Activated T-helper 2 cell treated with anti-CD3 and anti-CD28 coated beads, Interferon-gamma antibody, Interleukin-2, Interleukin-4, amounts not matched to agents 10 μg/mL and 5 μg/mL and 100 μg/mL, durations not matched to agents 14 hours and 24 hours and 36 hours (primary cell): ENCODE measurements at places on chromosomes 2 and 18.

DNA sequence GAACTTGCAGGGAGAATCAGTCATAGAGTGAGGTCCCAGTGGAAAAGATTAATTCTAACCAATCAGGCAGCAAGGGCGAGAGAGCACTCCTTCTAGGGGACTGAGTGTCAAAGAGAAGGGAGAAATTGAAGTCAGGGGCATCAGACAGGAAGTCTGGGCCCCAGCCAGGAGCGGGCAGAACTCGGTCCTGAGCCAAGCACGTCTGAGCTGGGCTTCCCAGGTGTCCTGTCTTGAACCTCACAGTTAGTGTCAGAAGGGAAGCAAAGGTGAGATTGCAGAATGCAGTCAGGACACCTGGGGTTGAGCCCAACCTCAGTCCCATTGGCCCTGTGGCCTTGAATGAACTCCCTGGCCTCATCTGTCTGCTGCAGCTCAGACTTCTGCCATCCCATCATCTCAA lies 220.9 kb downstream of the SMAD2 start:
- no peak for DNase-seq

- DNase-seq = no peak
Observed at GRCh38 chr18:58758606-58759005, 87.3 kb downstream of the MALT1 start.

GRCh38 chr2:44952143-44952805 lies 10.8 kb downstream of the SIX3 start:
- DNase-seq = peak; percentile 34

DNA sequence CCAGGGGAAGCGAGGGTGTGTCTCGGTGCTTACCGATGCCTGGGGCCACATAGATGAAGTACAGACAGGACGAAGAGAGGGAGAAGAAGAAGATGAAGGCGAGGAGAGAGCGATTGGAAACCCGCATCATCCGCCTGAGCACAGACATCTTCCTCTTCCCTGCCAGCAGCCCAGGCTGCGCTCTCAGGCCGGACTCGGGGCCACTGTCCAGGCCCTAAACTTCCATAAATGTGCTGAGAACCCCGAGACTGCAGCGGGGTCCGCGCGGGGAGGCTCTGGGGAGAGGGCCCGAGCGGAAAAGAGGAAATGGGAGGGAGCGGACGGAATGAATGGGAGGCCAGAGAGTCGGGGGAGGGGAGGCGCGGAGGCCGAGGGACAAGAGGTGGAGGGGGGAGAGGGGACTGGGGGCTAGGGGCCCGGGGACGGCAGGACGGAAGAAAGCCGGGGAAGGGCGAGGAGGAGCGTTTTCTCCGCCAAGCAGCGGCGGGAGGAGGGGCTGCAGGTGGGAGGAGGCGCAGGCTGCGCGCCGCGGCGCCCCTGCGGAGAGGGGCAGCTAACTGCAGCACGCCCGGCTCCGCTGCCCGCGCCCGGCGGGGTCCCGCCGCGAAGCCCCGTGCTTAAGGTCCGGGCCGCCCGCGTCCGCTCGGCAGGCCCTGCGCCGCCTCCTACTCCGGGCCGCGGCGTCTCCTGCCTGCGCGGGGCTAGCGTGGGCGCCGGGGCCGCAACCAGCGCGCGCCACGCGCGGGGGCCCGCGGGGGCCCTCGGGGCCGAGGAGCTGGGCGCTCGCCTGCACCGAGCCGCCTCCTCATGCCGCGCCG lies at the start of gene B4GALT6:
Gene B4GALT6 (minus strand): TSS at position 303 of the 818 bp plus-strand sequence. CDS start 155 bp downstream, at position 148.
- DNase-seq = peak; percentile 12

DNA sequence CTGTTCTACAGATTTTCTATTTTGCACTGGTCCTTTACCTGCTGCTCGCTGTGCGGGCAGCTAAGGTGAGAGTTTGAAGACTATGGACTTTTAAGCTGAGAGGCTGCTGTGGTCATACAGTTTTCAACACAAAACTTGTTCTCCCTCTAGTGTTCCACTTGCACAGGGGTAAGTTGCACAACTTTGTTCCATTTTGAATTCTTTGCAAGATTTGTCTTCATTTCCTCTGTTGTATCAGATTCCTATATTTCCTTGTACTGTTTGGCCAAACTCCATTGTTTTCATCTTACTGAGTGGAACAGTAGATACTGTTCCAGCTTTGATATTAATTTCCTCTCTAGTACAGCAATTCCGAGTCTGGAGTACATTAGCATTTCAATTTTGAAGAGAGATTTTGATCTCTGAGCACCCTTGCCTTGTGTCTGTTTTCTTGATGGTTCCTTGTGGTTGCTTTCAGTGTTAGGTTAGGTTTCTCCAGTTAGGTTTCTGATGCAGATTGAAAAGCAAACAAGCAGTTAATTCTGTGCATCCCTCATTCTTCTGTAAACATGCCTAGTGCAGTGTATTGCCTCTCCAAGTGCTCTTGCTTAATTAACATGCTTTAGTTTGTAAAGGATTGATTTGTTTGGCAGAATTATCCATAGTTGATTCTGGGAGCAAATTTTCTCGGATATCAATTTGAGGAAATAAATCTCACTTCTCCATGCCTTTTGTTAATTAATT lies 188.8 kb downstream of the PTPRM start:
- no peak for DNase-seq

DNA sequence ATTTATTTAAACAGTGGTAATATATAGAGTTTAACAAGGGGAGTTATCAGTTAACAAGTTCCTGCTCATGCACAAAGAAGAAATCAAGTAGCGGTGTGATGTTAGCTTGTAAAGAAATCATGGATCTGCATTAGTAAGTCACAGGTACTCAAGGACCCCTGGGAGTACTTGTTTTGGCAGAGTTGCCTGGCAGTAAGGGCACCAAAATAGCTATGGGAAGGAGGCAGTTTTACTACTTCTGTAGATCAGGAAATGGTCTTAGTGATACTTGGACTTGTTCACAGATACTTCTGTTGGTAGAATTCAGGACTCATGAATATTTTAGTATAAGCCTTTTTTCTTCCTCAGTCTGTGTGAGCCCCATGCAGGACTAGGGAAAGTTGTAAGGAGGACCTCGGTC lies 107.3 kb upstream of the IL1R2 start:
- no peak for DNase-seq

GRCh38 chr2:175057078-175057685 lies 52.0 kb upstream of the CHN1 start:
- DNase-seq = no peak

DNA sequence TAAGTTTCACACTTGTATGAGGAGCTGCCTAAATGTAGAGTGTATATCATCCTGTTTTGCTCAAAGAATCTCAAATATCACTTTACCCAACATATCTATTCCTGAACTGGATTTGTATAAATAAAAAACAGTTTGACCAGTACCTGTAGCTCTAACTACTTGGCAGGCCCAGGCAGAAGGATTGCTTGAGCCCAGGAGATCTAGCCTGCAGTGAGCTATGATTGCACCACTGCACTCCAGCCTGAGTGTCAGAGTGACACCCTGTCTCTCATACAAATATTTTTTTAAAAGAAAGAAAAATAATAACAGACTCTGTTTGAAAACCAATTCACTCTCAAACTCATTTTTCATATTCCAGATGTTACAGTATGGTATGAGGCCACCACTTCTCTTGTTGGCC lies 7.7 kb upstream of the LIMS2 start:
- DNase-seq = no peak

GRCh38 chr18:52287151-52287550 lies 52.8 kb upstream of the DCC start:
- DNase-seq = no peak

- no peak for DNase-seq
Observed at GRCh38 chr2:119409506-119409905, 22.1 kb upstream of the TMEM37 start.
